Naive thymus-derived CD4-positive, alpha-beta T cell (primary cell): ENCODE measurements at places on chromosomes 12 and 14. TPM values are rescaled to one million over a fixed set of nuclear protein-coding genes. Genes with fewer than 3 reads are reported as not detected.

DNA sequence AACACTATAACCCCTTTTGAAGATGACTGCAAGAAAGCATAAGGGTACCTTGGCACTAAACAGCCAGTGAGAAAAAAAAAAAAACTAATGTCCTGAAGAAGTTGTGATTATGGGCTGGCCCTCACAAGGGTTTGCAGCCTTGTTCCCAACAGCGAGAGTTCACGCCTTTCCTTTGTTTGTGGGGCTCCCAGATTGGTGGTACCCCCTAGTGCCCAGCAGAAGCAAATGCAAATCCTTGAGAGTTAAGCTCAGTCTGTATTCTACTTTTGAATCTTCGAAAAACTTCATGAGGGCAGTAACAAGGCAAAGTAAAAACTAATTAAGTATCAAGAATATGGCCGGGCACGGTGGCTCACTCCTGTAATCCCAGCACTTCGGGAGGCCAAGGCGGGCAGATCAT lies 238.9 kb upstream of the LMO3 start:
- H3K27me3 ChIP-seq = no peaks in the 10 kb centered on the region
- H3K4me1 ChIP-seq = no peaks in the 10 kb centered on the region
- no peak overlapping the region for H3K4me3 ChIP-seq
- DNase-seq = no peak
- H3K27ac ChIP-seq = no peak overlapping the region

DNA sequence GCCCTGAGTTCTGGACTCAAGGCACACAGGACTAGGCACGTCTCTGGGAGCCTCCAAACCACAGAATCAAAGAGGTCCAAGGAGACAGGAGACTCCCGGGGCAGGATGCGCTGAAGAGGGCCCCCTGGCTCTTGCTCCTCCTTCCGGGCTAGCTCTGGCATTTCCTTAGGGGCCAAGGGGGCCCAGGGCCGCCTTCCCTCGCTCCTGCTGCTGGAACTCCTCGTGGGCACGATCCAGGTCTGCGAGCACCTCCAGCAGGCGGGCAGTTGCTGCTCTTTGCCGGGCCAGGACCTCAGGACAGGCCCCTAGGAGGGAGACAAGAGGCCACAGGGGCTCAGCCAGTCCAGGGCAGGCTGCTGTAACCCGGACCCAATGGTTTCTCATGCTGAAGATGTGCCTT lies 35.8 kb downstream of the RASAL1 start:
- DNase-seq = no peak
- H3K27me3 ChIP-seq = no peaks in the 10 kb centered on the region
- H3K4me3 ChIP-seq = no peak overlapping the region
- H3K27ac ChIP-seq = no peak overlapping the region
- no peaks in the 10 kb centered on the region for H3K36me3 ChIP-seq

- DNase-seq = no peak
- H3K27ac ChIP-seq = no peak overlapping the region
- no peaks in the 10 kb centered on the region for H3K36me3 ChIP-seq
- no peak overlapping the region for H3K4me3 ChIP-seq
- H3K27me3 ChIP-seq = no peaks in the 10 kb centered on the region
Measured at GRCh38 chr12:129641926-129642325, 261.9 kb downstream of the TMEM132D start.

GRCh38 chr12:68154779-68155178 lies 4.8 kb downstream of the IFNG start:
- no peaks in the 10 kb centered on the region for H3K27me3 ChIP-seq
- no peaks in the 10 kb centered on the region for H3K36me3 ChIP-seq
- H3K4me3 ChIP-seq = no peak overlapping the region
- no peak for DNase-seq
- H3K4me1 ChIP-seq = peaks cover 29% of the 10 kb centered on the region
- H3K27ac ChIP-seq = no peak overlapping the region

GRCh38 chr14:97994020-97994531 lies 1196.9 kb downstream of the VRK1 start:
- H3K4me1 ChIP-seq = peaks cover 80% of the 10 kb centered on the region
- peak; percentile 79 for DNase-seq
- H3K36me3 ChIP-seq = no peaks in the 10 kb centered on the region
- peak overlapping the region; percentile 63 for H3K27ac ChIP-seq
- peak overlapping the region; percentile 33 for H3K4me3 ChIP-seq
- no peaks in the 10 kb centered on the region for H3K27me3 ChIP-seq

DNA sequence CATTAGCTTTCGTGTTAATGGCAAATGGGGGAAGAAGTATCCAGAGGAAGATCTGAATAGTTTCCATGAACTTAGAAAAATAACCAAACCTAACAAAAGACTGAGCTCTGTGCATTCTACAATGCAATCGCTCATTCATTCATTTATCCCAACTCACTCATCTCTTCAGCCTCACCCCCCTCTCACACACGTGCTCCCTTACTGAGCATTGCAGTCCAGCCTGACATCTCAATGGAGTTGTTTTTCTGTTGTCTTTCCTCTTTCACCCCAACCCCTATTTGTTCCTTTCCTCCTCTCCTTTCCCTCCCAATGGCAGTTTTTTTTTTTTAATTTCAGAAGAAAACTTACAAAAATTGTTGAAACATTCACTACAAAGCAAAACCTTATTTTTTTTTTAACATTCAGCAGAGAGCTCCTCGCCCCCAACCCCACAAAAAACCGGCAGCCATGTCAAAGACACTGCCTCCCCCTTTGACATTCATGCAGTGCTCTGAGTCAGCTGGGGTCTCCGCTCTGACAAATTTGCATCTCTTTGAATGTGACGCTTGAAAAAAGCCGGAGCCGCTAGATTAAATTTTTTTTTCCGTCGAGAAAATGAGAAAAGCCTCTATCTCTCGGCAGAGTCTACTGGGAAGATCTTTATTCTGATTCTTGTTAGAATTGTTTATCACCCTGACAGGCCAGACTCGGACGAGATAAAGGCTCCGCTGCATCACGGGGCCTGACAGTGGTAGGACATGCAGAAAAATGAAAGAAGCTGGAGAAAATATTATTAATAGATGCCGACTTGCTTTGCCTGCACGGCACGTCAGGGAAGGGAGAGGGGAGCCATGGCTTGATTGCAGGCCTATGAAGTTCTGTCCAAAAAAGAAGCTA lies 775.6 kb downstream of the VRK1 start:
- no peaks in the 10 kb centered on the region for H3K36me3 ChIP-seq
- no peak for DNase-seq
- no peaks in the 10 kb centered on the region for H3K4me1 ChIP-seq
- H3K27me3 ChIP-seq = no peaks in the 10 kb centered on the region

DNA sequence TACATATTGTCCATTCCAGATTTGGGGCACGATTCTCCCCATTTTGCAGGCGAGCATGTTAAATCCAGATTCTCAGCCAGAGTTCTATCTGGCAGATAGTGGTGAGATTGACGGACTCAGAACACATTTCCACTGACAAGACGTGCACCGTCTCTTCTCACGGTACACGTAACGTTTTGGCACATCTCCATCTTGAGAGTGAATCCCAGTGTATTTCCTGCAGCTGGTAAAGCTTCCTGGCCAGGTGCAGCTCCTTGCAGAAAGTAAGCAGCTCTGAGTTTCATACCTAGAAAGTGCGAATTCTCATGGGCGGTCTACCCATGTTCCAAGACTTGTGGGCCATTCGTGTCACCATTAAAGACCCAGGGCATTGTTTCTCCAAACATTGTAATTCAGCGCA lies 102.6 kb downstream of the TSPAN9 start:
- no peak for DNase-seq
- no peaks in the 10 kb centered on the region for H3K36me3 ChIP-seq
- no peaks in the 10 kb centered on the region for H3K27me3 ChIP-seq
- H3K4me1 ChIP-seq = no peaks in the 10 kb centered on the region
- no peak overlapping the region for H3K27ac ChIP-seq

GRCh38 chr14:69580009-69580577 lies 5.4 kb upstream of the CCDC177 start:
- H3K4me1 ChIP-seq = no peaks in the 10 kb centered on the region
- no peaks in the 10 kb centered on the region for H3K36me3 ChIP-seq
- H3K27me3 ChIP-seq = no peaks in the 10 kb centered on the region
- H3K27ac ChIP-seq = no peak overlapping the region

- no peaks in the 10 kb centered on the region for H3K36me3 ChIP-seq
- H3K4me1 ChIP-seq = no peaks in the 10 kb centered on the region
- H3K4me3 ChIP-seq = no peak overlapping the region
- no peaks in the 10 kb centered on the region for H3K27me3 ChIP-seq
- no peak overlapping the region for H3K27ac ChIP-seq
- DNase-seq = no peak
Measured at GRCh38 chr14:102538602-102539543, 29.3 kb upstream of the ANKRD9 start.

CDCA3 gene
- total RNA-seq = 55.6 and 56.8 TPM in 2 replicates
